ENCODE measurements at places on chromosomes 4 and X.
A peak's percentile ranks its signal among the peaks of the same experiment; 100 is the strongest.

GRCh38 chrX:16113978-16114565 lies 9.3 kb upstream of the GRPR start:
- DNase-seq = no peak

- no peak for DNase-seq
Measured at GRCh38 chr4:45865781-45866180, 258.1 kb downstream of the GABRG1 start.

GRCh38 chr4:183905081-183905592 lies at the start of gene STOX2:
TSS of gene STOX2 (plus strand) at chr4:183905307. CDS start at chr4:183906791, 1,484 bp downstream.
- DNase-seq = peak; percentile 16

GRCh38 chr4:165723051-165723795 lies 149.8 kb upstream of the TLL1 start:
- DNase-seq = no peak

- DNase-seq = no peak
Measured at GRCh38 chrX:133215017-133215416, 3.1 kb downstream of the TFDP3 start.

GRCh38 chrX:7570432-7571029 lies 272.4 kb upstream of the VCX start:
- no peak for DNase-seq

- no peak for DNase-seq
Measured at GRCh38 chrX:69045616-69046345, 119.5 kb downstream of the PJA1 start.

- DNase-seq = no peak
Measured at GRCh38 chr4:72814241-72814640, 245.2 kb upstream of the ADAMTS3 start.

GRCh38 chr4:108709722-108710121 lies 53.1 kb downstream of the ETNPPL start:
- DNase-seq = no peak

DNA sequence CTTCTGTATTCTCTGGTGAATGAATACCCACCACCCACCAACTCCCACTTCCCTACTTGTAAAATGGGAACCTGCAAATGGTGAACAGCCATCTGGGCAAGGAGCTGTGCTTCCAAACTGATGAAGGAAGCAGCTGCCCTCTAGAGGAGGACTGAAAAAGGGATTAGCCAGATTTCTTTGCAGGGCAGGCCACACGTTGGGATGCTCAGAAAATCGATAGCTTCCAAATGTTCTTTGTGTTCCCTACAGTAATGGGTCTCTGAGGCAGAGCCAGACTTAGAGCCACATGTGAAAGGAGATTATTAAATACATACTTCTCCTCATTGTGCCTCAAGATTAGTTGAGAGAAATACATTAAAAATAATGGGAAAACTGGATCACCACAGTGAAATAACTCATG lies 39.3 kb upstream of the LPAR4 start:
- DNase-seq = no peak

- DNase-seq = no peak
Measured at GRCh38 chrX:13094828-13095341, 50.5 kb upstream of the FAM9C start.

DNA sequence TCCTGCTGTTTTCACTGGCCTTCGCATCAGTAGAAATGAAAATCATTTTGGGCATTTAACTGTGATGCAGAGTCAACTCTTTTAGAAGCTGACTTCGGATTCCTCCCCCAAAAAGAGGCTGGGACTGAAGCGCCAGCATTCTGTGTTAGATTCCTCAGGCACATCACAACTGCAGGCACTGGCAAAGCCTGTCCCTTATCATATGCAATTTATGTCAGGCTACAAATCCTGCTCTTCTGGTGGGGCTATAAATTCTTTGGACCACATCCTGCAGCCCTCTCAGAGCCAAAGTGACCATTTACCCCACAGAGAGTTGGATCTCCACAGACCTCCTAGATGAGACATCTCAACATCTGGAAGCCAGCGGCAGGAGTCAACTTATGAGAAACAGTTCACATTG lies 138.4 kb downstream of the CBR4 start:
- DNase-seq = no peak

DNA sequence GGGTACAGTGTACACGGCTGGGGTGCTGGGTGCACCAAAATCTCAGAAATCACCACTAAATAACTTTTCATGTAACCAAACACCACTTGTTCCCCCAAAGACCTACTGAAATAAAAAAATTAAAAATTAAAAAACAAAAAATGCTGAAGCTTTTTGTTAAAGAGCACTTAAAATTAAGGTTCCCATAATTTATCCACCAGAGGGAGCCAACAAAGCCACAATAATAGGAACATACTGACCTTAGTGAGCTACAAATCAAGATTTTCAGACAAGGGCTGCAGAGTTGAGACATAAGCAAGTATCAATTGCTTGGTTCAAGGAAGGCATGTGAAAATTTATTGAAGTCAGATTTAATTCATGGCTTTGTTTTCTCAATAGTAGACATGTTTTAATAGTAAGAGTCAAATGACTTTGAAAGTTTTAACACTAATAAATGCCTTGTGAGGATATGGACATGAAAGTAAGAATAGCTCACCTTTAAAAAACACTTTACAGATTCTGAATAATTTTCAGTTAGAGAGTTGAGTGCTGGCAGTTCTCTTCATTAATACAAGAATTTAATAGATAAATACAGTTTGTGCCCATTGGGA lies 43.0 kb upstream of the SCOC start:
- DNase-seq = no peak

Data from stimulated activated CD4-positive, alpha-beta T cell treated with anti-CD3 and anti-CD28 coated beads, Interleukin-12 subunit alpha, Interleukin-12 subunit beta, amount 100 ng/mL, for 24 hours (primary cell).